Stimulated activated naive CD4-positive, alpha-beta T cell treated with Interleukin-2 at 50 U/mL for 16 hours (primary cell): ENCODE measurements at places on chromosomes 16 and 17.

DNA sequence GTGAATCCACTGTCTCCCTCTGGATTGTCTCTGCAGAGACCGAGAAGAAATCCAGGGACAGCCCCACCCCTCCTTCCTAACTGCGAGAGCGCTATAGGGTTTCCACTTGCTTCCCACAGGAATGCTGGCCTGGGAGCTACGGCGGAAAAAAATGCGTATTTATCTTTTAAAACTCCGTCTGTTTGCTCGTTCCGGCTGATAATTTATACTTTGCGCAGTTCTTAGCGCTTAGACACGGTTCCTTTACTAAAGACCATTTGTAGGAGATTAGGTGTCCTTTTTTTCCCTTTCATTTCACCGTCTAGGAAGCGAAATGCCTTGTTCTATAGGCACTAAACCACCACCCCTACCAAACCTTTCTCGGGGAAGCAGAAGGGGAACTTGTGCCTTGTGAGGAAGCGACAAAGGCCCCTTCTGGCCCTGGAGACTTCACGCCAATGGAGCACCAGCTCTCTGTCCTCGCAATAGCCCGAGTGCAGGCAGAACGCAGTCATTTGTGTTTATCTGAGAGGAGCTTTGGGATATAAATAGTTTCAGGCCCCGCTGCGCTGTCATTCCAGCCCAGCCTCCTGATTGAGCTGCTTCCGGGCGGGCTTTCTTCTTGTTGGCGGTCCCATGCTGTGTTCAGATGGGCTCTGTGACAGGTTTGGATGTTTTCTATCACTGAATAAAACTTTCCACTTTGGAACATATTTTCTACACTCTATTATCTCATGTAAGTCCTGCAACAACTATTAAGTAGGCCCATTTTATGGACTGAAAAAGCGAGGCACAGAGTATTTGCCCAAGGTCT, 791 bp upstream of the SUPT4H1 start:
- peak; percentile 8 for DNase-seq

DNA sequence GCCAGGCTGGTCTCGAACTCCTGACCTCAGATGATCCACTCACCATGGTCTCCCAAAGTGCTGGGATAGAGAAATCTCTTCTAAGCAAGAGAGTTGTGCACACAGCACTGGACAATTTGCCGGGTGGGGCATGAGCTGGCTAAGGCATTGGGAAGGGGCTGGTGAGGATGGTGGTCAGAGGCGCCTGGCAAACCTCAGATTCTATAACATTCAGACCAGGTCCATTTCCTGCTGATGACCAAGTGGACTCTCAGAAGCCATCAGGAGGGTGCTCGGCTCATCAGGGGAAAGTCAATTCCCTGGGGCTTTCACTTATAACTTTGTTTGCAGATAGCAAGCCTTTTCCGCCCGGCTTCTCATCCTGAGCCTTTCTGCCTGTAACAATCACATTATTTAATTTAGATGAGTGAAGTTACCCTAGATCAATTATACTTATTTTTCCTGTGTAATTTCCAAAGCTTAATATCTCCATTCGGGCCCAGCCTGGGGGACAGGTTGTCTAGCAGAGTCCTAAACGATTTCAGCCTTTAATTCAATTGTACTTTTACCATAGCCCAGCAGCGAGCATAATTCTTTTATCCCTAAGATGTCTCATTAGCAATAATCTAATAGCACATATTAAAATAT, 15.0 kb upstream of the SLC6A2 start:
- DNase-seq: no peak

- DNase-seq: no peak
Observed at GRCh38 chr17:871751-872519, 89.8 kb downstream of the MRM3 start.

DNA sequence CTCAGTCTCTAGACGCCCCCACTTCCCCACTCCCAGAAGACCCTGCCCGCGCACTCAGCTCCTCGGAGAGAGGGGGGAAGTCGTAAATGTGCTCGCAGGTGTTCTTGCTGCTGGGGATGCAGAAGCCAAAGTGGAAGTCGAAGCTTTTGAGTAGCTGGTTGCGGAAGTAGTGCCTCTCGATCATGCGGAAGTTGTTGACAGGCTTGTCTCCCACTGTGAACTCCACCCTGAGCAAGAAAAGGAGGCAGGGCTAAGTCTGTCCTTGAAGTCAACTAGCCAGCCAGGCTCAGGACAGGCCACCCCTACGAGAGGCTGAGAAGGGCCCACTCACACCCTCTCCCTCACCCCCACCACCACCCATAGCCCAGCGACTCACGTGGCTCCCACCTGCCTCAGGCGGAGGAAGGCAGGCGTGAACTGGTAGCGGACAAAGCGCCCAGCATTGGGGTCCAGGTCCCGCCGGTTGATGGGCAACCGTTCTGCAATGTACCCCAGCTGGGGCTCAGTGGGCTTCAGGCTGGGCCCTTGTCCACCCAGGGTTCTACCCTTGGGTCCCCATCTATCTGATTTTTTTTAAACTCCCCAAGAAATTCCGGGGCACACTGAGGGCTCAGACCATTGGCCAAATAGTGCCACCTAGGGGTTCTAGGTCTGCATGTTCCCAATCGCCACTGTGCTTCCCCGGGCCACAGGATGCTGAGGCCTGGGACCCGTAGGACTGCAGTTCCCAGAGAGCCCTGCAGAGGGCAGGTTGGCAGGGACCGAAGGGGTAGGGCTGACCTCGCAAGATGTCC, 4.6 kb downstream of the UNC119 start:
- peak; percentile 49 for DNase-seq

GRCh38 chr16:31295206-31295605, 35.4 kb downstream of the ITGAM start:
- DNase-seq: no peak

DNA sequence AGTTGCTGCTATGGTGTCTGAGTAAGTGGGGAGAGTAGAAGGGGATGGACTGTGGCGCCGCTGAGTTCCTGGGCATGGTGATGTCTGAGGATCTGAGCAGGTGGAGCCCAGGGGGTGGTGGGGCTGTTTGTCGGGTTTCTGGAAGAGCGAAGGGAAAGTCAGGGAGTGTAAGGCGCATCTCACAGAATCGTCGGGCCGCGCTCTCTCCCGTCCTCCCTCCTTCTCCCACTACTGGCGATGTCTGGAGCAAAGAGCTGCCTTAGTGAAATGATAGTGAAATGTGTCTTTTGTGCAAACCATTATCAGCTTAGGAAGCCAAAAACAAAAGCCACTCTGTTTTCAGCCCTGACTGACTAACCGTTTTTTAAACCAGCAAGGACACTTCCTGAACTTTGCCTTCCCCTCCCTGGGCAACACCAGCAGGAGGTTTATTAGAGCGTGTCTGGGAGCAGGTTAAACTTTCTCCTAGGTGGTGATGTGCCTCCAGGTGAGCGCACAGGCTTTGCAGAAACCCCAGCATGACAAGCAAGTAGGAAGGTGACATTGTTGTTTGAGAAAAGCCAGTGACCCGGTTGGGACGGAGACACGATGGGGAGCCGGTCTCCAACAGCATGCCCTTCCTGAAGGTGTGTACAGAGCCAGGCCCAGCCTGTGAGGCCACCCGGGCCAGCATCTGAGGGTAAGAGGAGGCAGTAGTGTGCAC, 49.1 kb downstream of the RAB11FIP3 start:
- no peak for DNase-seq

- no peak for DNase-seq
Observed at GRCh38 chr17:4234401-4234800, 29.4 kb downstream of the ANKFY1 start.
